Kidney (tissue), 22 donors: ENCODE measurements at places on chromosomes 5 and 9.

DNA sequence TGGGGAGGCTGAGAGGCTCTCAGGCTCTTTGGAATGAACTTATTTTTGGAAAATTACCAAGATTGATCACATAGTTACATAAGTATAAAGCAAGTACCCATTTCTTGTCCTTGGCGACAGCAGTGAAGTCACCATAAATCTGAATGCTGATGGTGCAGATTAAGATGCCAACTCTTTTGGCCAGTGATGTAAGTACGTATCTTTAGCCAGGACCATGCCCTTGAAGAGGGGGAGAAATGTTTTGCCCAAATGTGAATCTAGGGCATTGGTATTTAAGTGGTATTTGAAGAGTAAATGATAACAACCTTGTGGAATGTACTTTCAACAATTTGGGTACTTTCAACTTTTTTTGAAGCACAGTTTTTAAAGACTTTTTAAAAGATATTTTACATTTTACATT lies 68.2 kb upstream of the RAD23B start:
- no peak for DNase-seq

DNA sequence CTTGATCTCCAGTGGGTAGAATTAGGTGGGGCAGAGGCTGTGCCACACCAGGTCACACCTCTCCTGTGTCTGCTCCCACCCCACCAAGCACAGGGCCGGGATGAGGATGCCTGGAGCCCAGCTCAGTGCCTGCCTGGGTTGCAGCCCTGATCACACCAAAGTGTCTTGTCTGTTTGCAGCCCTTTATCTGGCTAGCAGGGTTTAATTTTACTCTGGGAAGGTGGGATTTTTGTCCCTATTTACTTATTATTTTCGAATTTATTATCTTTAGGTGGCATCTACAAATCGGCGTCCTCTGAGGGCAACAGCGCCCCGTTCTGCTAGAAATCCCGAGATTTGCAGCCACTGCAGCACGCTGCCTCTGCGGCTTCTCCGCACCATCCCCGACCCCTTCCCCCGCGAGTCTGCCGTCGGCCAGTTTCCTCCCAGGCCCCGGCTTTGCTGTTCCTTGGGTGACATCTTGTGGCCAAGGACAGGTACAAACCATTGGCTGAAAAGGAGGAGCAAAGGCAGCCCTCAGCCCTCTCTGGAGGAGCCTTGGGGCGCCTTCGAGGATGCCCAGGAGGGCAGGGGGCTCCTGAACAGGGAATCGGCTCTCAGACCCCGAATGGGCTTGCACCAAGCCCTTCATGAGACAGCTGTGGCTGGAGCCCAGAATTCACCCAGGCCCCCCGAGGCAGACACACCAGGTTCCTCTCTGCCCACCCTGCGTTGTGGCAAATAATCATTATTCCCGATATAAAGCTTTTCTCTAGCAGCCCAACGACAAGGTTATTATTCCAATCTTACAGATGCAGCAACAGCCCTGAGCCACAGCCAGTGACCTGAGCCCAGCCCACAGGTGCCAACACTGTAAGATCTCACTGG lies 113.0 kb downstream of the GAPVD1 start:
- peak; percentile 79 for DNase-seq

- DNase-seq, result no peak
Observed at GRCh38 chr9:89432986-89433530, 64.9 kb downstream of the SEMA4D start.

DNA sequence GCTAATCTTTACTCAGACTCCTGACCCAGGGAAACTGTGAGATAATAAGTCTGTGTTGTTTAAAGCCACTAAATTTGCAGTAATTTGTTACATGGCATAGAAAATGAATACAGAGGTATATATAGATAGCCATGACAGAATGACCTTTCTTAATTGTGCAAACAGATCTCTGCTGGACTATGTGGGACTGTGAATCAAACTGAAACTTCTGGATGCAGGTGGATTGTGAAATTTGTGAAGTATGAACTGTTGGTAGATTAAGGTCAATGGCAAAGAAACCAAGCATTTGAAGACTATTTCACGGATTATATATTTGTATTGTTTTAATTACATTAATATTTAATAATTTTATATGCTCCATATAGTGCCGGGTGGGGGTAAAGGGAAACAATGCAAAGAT lies 52.2 kb upstream of the GPR151 start:
- no peak for DNase-seq

- DNase-seq, result no peak
Observed at GRCh38 chr9:34995670-34996060, 6.1 kb downstream of the DNAJB5 start.

- no peak for DNase-seq
Observed at GRCh38 chr9:118482306-118482705, 778.1 kb downstream of the TLR4 start.

- peak; percentile 75 for DNase-seq
Observed at GRCh38 chr9:92668746-92669526, 995 bp downstream of the IPPK start.

DNA sequence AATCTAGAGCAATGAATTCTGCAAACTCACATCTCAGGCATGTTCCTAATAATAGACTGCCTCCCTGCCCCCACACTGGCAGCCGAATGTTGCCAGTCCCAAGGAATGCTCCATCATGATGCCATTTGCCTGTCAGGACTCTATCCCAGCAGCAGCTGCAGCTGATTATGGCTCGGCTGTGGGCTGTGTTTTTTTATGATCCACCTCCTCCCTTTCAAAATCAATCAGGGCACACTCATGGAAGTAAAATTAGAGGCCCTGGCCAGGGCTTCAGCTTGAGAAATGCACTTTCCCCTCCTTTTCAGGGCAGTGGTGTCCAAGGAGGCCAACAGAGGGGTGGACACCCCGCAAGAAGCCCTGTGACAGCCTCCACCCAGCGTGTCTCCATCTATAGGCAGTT lies 176.7 kb upstream of the S1PR3 start:
- DNase-seq, result peak; percentile 50

- DNase-seq, result no peak
Observed at GRCh38 chr5:141732417-141732816, 50.4 kb upstream of the ARAP3 start.

- no peak for DNase-seq
Observed at GRCh38 chr9:22052376-22052945, 43.4 kb upstream of the CDKN2B start.

- no peak for DNase-seq
Observed at GRCh38 chr9:33220681-33221567, 19.0 kb upstream of the SPINK4 start.

DNA sequence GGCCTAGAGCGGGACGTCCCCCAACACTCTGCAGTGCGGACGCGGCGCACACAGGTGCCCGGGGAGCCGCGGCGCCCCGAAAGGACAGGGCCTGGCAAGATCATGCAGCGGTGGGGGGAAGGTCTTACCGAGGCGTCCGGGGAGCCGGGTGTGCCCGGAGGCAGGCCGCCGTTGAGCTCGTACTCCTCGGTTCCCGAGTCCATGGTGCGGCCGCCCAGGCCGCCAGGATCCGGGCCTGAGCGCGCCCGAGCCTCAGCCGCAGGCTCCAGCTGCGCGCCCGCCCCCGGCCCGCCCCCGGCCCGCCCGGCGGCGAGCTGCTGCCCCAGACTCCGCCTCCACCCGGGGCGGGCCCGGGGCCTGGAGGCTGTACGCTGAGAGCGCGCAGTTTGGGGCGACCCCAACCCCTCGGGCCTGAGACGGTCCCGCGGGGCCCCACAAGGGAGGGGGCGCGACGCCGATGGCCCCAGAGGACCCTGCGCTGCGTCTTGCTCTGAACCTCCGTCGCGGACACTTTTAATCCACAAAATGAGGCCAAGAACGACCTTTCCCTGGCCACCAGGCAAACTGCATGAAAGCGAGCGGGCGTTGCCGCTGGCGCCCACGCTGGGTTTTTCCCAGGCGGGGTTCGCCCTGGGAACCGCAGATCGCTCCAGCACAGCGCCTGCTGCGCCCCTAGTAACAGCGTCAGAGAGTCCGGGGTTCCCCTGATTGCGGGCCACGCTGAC lies at the start of gene NINJ1:
NINJ1 (minus strand) TSS at position 237 of the 725 bp plus-strand sequence; CDS start at position 203, 34 bp downstream.
- peak; percentile 91 for DNase-seq

GRCh38 chr5:159033351-159033657 lies 66.4 kb downstream of the EBF1 start:
- no peak for DNase-seq

GRCh38 chr5:6397536-6398269 lies 19.4 kb upstream of the MED10 start:
- DNase-seq, result no peak

GRCh38 chr5:88172847-88173758 lies 95.5 kb downstream of the TMEM161B start:
- DNase-seq, result no peak

GRCh38 chr9:110189559-110190320 lies 18.2 kb downstream of the C9orf152 start:
- no peak for DNase-seq

GRCh38 chr5:102624405-102624804 lies 125.6 kb upstream of the SLCO6A1 start:
- no peak for DNase-seq

- DNase-seq, result no peak
Observed at GRCh38 chr5:119187776-119188529, 117.1 kb downstream of the DMXL1 start.

DNA sequence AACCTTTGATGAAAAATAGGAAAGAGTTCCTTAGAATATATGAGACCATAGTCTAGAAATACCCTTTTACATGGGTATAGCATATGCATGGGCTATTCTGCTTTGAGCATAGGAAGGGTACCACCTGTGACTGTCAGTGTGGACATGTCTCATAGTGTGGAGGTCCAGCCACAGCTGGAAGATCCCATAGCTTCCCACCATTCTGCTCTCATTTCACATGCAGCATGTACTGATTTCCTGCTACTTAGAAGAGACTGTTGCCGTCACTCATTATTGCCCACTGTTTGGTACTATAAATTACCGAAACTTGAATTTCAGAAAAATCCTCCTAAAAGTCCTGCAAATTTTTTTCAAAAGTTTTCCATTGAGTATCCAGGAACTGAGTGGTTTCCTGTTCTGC lies 477.8 kb upstream of the DAB2 start:
- DNase-seq, result no peak

GRCh38 chr9:124733964-124734740 lies 37.0 kb downstream of the NR6A1 start:
- DNase-seq, result no peak

GRCh38 chr5:160242145-160242544 lies 12.8 kb downstream of the FABP6 start:
- no peak for DNase-seq

DNA sequence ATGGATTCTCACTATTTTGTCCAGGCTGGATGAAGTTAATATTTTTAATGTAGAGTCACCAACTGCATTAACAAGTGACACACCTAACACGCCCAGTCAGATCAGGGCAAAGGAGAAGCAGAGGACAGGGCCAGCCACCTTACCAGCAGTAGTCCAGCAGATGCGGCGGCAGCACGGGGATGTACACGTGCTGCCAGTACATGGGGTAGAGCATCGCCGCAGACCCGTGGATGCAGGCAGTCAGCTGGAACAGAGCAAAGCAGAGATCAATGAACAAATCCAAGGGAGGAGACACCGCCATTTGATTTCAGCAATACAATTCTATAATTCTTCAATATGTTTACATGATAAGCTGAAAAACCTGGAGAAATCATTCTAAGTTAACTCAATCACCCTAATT lies 274.2 kb downstream of the CRB2 start:
- no peak for DNase-seq

- no peak for DNase-seq
Observed at GRCh38 chr9:136399176-136400037, 563 bp downstream of the SNAPC4 start.

DNA sequence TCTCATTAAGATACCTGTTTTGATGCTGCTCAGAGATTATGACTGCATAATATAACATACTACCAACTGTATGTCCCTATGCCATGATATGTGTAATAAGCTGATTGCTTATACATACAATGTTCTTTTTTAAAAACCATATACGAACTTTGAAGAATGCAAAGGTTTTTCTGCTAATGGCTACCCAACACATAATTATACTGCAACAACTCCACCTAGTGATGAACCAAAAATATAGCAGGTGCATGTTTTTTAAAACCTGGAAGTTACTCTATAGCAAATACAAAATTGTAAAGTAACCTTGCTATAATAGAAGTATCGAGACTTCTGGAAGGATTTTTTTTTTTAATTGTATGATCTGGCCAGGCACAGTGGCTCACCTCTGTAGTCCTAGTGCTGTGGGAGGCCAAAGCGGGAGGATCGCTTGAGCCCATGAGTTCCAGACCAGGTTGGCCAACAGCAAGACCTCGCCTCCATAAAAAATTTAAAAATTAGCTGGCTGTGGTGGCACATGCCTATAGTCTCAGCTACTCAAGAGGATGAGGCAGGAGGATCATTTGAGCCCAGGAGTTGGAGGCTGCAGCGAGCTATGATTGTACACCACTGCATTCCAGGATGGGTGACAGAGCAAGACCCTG lies 49.1 kb downstream of the HOMER1 start:
- DNase-seq, result no peak

GRCh38 chr5:176446884-176447590 lies 1.1 kb upstream of the FAF2 start:
- peak; percentile 54 for DNase-seq

DNA sequence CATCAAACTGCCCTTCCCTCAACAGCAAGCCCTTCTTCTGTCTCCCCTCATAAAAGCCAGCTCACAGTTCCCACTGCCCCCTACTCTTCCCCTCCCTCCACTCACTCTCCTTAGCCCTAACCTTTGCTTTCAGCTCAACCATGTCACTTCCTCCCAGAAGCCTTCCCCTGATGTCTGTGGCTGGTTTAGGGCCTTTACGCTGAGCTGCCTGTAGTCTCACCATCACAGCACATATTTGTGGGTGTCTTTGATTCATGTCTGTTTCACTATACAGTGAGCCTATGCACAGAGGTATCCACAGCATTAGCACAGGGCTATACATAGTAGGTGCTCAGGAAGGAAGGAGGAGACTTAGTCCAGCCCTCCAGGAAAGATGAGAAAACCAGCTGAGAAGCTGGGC lies 34.7 kb downstream of the C9orf50 start:
- DNase-seq, result no peak

DNA sequence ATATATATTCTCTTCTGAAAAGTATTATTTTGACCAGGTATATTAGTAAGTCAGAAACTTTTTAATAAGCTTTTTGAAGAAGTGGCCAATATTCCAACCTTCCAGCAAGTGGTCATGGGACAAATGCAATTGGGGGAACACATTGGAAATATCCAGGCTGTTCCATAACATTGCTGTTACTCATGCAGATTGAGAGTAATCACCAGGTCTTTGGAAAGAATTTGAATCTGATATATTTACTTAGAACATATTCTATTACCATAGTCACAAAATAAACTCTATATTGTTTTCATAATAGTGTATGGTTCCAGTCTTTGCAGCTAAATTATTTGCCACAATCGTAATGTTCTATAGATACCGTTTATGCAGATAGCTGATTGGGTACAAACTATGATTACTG lies 102.8 kb downstream of the TAF11L14 start:
- no peak for DNase-seq

GRCh38 chr9:137150617-137151457 lies 11.9 kb downstream of the GRIN1 start:
- no peak for DNase-seq

DNA sequence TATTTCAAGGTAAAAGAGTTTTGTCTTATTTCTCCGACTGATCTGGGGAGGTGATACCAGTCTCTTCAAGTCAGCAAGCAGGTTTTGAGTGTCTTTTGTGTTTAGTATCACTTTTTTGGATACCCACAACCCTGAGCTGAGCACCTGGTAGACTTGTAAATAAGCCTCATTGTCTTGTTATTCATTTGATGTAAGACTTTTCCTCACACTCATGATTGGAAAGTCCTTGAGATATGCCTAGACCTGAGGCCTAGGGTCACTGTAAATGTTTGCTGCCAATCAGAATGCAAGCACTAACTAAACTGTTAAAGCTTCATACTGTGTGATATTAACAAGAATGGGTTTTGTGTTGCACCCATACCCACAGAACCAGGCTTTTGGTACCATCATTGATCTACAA lies 100.7 kb upstream of the CKMT2 start:
- DNase-seq, result no peak
